ENCODE measurements at places on chromosomes 16 and 17. TPM values are rescaled to one million over a fixed set of nuclear protein-coding genes. Genes with fewer than 3 reads are reported as not detected.

The CCL5 gene
- 0.75 TPM for total RNA-seq

The GAST gene
- not detected for total RNA-seq

The SLC35G6 gene
- total RNA-seq: not detected

The NDRG4 gene
- total RNA-seq: 8.5 TPM

The SLFN12 gene
- total RNA-seq: 11.5 TPM

The HNF1B gene
- not detected for total RNA-seq

The USB1 gene
- total RNA-seq: 5.0 TPM

The C16orf96 gene
- 0.53 TPM for total RNA-seq

The CHP2 gene
- 0.04 TPM for total RNA-seq

- DNase-seq: no peak
- peaks cover 24% of the 10 kb centered on the region for H3K4me1 ChIP-seq
These were observed 1.8 kb upstream of the TELO2 start for GRCh38 chr16:1491327-1491726.

GRCh38 chr17:69342896-69343644 lies 16.1 kb upstream of the ABCA5 start:
- no peak overlapping the region for H3K4me3 ChIP-seq
- H3K4me1 ChIP-seq: no peaks in the 10 kb centered on the region
- DNase-seq: peak; percentile 34

DNA sequence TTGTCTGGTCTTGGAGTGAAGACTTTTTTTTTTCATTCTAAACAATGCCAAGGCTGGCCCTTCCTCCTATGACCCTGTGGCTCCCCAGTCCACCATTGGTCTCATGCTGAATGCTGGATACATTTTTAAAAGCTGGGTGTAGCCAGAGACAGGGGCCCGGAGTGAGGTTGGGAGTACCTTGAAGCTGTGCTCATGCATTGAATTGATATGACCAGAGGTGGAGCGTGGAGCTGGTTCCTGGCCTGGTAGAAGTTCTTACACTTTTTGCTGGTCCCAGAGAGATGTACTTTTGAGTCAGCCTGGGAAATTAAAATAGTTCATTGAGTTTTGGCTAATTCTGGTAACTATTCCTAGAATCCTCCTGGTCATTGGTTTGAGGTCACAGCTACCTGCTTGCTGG lies 83.6 kb downstream of the CMIP start:
- peaks cover 14% of the 10 kb centered on the region for H3K4me1 ChIP-seq
- H3K27ac ChIP-seq: no peak overlapping the region
- no peak for DNase-seq
- H3K4me3 ChIP-seq: no peak overlapping the region
- H3K36me3 ChIP-seq: no peaks in the 10 kb centered on the region
- H3K27me3 ChIP-seq: no peaks in the 10 kb centered on the region

DNA sequence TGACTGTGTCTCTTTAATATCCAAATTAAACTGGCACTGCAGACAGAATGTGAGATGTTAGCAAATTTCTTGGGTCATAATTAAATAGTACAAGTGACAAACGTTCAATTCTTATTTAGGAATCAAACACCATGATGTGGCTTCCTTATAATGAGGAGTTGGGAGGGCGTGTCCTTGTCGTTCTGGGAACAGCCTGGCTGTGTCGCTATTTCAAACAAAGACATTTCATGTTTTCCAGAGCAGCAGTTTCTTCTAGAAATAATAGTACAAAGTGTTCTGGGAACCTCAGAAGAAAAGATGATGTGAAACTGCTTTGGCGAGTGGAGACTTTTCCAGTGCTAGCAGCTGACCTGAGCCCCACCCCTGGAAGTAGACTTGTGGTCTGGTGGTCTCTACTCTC lies 301.7 kb upstream of the N4BP1 start:
- DNase-seq: no peak
- H3K27ac ChIP-seq: no peak overlapping the region
- H3K4me1 ChIP-seq: no peaks in the 10 kb centered on the region
- H3K4me3 ChIP-seq: no peak overlapping the region

GRCh38 chr17:45087504-45087975 lies 26.4 kb downstream of the NMT1 start:
- no peak for DNase-seq
- no peaks in the 10 kb centered on the region for H3K27me3 ChIP-seq
- H3K4me3 ChIP-seq: no peak overlapping the region
- H3K4me1 ChIP-seq: no peaks in the 10 kb centered on the region
- H3K36me3 ChIP-seq: peaks cover 70% of the 10 kb centered on the region

GRCh38 chr17:8421571-8421970 lies 14.1 kb upstream of the NDEL1 start:
- no peak for DNase-seq
- H3K27ac ChIP-seq: no peak overlapping the region
- H3K4me3 ChIP-seq: no peak overlapping the region
- peaks cover 6% of the 10 kb centered on the region for H3K27me3 ChIP-seq

GRCh38 chr17:82967268-82968032 lies 112.0 kb upstream of the METRNL start:
- H3K36me3 ChIP-seq: no peaks in the 10 kb centered on the region
- DNase-seq: no peak
- H3K4me3 ChIP-seq: no peak overlapping the region
- peaks cover 21% of the 10 kb centered on the region for H3K4me1 ChIP-seq
- H3K27ac ChIP-seq: no peak overlapping the region

DNA sequence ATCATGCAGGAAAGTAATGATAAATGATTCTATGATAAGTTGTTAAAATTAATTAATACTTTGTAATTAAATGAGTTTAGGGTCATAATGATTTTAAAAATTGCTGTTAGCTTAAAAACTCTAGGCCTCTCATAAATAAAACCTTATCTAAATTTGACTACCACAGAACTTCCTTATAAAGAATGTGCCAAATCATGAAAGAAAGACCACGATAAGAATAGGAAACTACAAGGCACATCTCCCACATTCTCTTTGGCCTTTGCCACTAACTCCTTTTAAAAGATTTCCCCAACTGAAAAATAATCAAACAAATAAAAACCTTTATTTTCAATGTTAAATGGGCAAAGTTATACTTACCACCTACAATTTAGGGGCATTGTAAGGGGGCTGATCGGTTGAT lies 164.6 kb upstream of the C17orf78 start:
- no peak overlapping the region for H3K27ac ChIP-seq
- H3K36me3 ChIP-seq: peaks cover 13% of the 10 kb centered on the region
- DNase-seq: no peak

GRCh38 chr16:15887283-15887682 lies 1.1 kb downstream of the CEP20 start:
- DNase-seq: no peak
- peaks cover 7% of the 10 kb centered on the region for H3K36me3 ChIP-seq
- no peaks in the 10 kb centered on the region for H3K27me3 ChIP-seq
- H3K4me1 ChIP-seq: peaks cover 15% of the 10 kb centered on the region
- H3K27ac ChIP-seq: no peak overlapping the region

GRCh38 chr16:20870122-20870820 lies 29.9 kb downstream of the DCUN1D3 start:
- peaks cover 32% of the 10 kb centered on the region for H3K4me1 ChIP-seq
- no peak overlapping the region for H3K27ac ChIP-seq
- H3K36me3 ChIP-seq: no peaks in the 10 kb centered on the region
- DNase-seq: no peak

DNA sequence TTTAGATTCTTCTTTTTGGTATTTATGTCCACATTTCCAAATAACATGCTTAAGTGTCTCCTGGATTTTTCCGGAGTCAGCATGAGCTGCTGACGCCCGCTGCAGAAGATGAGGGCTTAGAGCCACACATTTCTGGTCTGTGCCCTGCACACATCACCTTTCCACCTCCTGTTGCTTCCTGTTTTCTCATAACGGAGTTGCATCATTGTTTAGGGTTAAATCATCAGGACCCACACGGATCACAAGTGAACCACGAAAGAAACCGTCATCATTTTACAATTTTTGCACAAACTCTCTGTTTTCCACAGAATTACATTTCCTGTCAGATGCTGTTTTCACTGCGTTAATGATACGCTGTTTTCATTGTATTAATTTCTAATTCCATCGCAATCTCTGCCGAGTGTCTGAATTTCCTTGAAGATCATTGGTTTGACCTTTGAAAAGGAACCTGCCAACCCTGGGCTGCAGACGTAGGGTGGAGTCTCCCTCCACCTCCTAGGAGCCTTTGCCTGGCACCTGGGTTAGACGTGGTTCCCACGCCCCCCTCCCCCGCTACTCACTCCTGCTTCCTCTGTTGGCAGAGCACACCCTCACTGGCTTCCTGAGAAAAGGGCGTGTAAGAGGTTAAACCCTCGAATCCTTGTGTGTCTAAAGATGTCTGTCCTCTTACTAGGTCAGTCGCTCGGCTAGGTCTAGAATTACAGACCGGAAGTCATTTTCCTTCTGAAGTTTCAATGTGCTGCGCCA lies 68.2 kb downstream of the RNF213 start:
- no peak for DNase-seq
- H3K27ac ChIP-seq: no peak overlapping the region
- no peak overlapping the region for H3K4me3 ChIP-seq
- no peaks in the 10 kb centered on the region for H3K4me1 ChIP-seq
- no peaks in the 10 kb centered on the region for H3K27me3 ChIP-seq

DNA sequence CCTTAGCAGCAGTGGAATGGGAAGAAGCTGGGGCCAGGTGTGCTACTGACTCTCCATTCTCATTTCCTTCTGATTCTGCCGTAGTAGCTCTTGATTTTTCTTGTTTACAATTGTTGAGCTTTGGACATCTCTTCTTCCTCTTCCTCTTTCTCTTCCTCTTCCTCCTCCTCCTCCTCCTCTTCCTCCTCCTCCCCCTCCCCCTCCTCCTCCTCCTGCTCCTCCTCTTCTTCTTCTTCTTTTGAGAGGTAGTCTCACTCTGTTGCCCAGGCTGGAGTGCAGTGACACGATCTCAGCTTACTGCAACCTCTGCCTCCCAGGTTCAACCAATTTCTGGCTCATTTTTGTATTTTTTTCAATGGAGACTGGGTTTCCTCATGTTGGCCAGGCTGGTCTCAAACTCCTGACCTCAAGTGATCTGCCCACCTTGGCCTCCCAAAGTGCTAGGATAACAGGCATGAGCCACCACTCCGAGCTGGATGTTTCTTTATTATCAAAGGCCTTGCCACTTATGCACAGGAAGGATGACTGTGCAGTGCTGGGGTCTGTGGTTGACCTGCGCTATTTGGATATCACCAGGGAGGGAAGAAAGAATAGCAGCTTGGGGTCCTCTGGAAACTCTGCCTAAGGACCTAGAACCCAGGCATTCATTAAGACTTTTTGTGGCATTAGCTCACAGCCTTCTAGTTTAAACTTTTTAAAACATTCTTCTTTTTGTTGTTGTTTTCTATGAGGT lies 127.8 kb upstream of the KCNJ16 start:
- peaks cover 10% of the 10 kb centered on the region for H3K4me1 ChIP-seq
- no peak for DNase-seq
- no peaks in the 10 kb centered on the region for H3K27me3 ChIP-seq
- H3K4me3 ChIP-seq: no peak overlapping the region

DNA sequence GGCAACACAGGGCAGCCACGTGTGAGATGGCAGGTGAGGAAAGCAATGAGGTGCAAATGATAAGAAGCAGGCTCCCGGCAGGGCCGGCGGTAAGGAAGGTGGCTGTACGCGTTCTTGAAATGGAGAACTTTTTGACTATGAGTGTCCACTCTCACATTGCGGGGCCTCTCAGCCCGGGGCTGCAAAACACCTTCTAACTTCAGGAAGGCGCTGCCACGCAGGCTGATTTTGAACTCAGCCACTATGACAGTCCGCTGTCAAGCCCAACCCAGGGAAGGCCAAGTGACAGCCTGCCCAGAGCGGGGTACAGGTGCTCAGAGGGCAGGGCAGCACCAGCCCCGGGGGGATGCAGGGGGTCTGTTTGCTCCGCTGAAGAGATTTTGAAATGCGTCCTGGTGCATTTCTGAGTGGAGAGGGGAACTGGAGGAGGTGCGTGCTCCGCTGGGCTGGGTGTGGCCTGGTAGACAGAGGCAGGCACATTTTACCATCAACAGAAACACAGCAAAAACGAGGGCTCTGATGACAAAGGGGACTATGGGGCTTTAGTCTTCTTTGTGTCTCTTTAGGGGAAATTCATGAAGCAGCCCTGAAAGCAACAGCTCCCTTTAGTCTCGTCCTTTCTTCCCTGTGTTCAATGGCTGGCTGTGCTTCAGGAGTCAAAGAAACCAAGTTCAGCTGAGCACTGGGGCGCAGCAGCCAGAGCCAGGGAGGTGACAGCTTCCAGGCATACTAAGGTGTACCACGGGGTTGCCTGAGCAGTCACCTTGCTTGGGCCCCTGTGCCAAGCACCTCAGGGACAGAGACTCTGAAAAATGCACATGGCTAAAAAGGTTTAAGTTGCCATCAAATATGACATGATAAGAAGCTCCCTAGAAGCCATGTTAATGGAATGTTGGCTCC lies 14.6 kb upstream of the SREBF1 start:
- no peak overlapping the region for H3K27ac ChIP-seq
- no peak for DNase-seq
- H3K4me3 ChIP-seq: no peak overlapping the region
- H3K36me3 ChIP-seq: peaks cover 15% of the 10 kb centered on the region

- no peak overlapping the region for H3K4me3 ChIP-seq
- no peaks in the 10 kb centered on the region for H3K27me3 ChIP-seq
- H3K27ac ChIP-seq: no peak overlapping the region
- H3K4me1 ChIP-seq: peaks cover 1% of the 10 kb centered on the region
- no peak for DNase-seq
- H3K36me3 ChIP-seq: no peaks in the 10 kb centered on the region
These were observed 74.3 kb upstream of the CES5A start for GRCh38 chr16:55949518-55949917.

DNA sequence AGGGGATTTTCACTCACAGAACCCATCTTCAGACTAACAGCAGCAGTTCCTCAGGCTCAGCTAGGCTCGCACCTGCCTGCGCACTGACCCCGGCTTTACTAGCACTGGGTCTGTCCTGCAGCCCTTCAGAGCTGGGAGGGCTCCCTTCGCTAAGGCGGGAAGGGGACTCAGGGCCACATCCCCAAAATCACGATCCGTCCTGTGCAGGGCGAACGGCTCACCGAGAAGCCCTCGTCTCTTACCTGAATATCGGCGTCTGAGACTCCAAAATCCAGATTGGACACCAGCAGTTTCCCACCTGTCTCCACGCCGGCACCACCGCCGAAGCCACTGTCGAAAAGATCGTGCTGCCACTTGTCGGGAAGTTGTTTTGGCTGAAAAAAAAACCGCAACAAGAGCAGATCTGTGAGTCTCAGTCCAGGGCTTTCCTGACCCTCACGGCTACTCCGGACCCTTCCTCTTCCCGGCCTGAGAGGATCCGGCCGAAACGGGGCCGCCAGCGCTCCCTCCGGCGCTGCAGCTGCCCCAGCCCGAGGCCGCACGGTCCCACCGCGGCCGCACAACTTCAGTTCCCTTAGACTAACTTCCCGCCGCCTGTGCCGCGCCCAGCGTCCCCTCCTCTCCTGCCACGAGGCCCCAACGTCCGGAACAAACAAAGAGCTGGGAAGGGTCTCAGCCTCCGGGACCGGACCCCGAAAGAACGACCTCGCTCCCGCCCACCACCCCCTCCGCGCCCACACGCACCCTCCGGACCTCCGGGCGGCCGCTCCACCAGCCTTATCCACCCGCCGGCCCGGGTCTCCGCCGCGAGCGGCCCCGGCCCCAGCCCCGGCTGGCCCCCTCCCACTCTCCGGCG lies 711 bp downstream of the ALYREF start:
- no peaks in the 10 kb centered on the region for H3K27me3 ChIP-seq
- H3K4me1 ChIP-seq: peaks cover 31% of the 10 kb centered on the region
- peak overlapping the region; percentile 66 for H3K27ac ChIP-seq
- peaks cover 69% of the 10 kb centered on the region for H3K36me3 ChIP-seq
